Effector CD4-positive, alpha-beta T cell (primary cell): ENCODE measurements at places on chromosomes 2 and 18.

- no peak for DNase-seq
These were observed 170.3 kb upstream of the CXCR4 start for GRCh38 chr2:136288249-136288648.

GRCh38 chr2:44572196-44572900 lies 210.6 kb downstream of the CAMKMT start:
- no peak for DNase-seq

DNA sequence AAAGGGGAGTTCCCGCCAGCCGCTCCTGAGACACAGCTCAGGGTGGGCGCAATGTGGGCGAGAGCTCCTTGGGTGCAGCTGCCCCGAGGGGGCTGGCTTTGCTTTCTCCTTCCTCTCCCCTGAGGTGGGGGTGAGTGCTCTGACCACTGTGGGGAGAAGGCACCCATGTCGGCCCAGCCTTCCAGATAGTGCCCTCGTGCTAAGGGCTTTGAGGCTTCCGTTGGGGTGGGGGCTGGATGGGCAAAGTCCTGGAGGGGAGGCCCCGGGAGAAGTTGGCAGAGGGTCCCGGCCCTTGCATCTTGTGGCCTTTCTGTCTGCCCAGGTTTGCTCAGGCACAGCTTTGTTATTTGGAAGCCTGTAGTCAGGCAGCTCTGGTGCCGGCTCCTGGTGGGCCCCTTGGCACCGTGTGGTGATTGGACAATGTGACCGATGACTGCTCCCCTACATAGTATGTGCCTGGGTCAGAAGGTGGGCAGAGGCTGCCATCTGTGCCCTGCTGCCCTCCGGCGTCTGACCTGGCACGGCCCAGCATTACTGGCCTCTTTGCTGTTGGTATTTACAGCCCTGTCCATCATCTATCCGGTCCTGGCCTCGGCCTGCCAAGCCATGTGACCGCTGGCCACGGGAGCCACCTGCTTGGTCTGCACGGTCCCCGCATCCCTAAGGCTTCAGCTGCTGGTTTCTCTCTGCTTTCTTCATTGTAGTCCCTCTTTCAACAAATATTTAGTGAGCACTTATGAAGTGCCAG lies 50.8 kb downstream of the TWIST2 start:
- DNase-seq, result no peak

GRCh38 chr2:213122725-213123124 lies 28.7 kb downstream of the IKZF2 start:
- DNase-seq, result no peak

DNA sequence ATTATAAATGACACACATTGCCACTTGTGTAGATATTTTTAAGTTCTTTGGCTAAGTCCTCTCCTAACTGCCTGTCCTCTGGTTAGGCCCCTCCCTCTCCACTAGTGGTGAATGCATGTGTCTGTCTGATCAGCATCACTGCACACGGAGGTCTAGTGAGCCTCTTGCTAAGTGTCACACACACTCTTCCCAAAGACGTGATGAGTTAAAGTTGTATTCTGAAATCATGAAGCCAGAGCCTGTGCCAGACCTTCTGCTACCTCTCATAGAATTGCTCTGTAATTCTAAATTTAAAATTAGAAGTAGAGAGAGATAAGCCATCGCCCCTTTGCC lies 41.3 kb downstream of the RALB start:
- DNase-seq, result no peak

DNA sequence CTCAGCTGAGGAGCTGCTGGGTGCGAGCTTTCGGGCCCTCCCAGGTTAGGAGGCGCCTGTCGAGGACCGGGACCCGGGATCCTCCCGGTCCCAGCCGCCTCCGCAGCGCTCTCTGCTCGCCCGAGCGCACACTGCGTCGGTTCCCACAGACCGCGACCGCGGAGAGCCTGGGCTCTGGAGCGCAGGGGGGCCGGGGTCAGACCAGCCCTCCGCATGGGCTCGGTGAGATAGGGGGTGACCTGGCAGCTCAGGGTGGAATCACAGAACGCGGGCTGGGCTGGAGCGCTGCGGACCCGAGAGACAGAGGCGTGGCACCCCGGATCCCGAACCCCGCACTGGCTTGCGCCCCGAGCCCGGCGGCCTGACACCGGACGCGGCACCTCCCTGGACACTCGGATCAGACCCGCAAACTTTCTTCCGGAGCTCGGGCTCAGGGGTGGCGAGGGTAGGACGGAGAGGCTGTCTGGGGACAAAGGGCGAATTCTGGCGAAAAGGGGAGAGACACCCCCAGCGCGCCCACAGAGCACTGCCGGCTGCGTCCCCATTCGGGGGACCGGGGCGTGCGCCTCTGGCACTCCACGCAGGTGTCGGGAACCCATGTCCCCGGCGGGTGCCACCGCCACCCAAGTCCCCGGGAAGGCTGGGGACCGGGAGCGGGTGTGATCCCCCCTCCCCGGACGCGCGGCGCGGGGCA lies 612 bp downstream of the DIPK1C start:
- no peak for DNase-seq

DNA sequence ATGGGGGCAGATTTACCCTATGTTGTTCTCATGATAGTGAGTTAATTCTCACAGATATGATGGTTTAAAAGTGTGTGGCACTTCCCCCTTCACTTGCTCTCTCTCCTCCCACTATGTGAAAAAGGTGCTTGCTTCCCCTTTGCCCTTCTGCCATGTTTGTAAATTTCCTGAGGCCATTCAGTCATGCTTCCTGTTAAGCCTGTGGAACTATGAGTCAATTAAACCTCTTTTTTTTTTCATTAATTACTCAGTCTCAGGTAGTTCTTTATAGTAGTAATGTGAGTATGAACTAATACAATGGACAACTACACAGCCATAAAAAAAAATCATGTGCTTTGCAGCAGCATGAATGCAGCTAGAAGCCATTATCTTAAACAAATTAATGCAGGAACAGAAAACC lies 118.5 kb downstream of the CALCRL start:
- DNase-seq, result no peak

GRCh38 chr2:238121511-238122286 lies 16.8 kb upstream of the KLHL30 start:
- no peak for DNase-seq

DNA sequence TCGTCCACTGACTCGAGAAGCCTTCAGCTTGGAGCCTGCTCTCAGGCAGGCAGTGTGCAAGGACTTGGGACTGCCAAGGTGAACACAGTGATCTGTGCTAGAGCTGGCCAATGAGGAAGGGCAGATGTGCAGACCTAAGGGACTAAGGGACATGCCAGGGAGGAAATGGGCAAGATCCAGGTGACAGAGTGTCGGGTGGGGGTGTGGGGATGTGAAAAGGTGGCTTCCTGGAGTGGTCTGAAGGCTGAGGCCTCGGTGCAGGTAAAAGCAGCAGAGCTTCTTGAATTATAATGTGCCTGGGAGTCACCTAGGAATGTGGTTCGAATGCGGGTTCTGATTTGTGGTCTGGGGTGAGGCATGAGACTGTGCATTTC lies 42.0 kb downstream of the STEAP3 start:
- no peak for DNase-seq

DNA sequence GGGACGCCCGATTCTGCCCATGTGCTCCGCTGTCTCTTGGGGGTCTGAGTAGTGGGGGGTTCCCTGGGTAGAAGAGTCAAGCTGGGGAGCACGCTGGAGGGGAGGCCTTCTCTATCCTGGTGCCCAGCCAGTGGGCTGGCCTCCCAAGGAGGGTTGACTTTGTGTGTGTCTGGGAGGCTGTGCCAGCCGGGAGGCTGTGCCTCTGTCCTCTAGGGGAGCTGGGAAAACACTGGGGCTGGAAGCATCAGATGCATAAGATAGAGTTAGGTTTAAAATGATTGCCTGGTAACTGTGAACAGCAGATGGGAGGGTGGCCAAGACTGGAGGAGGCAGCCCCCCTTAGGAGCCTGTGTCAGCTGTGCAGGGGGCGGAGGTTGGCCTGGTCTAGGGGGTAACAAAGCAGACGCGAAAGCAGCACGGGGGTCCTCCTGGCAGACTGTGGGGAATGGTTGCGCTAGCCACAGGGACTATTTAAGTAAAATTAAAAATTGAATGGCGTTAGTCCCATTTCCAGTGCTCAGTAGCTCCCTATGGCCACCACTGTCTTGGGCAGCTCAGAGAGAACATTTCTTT lies 1.3 kb downstream of the ING5 start:
- no peak for DNase-seq

DNA sequence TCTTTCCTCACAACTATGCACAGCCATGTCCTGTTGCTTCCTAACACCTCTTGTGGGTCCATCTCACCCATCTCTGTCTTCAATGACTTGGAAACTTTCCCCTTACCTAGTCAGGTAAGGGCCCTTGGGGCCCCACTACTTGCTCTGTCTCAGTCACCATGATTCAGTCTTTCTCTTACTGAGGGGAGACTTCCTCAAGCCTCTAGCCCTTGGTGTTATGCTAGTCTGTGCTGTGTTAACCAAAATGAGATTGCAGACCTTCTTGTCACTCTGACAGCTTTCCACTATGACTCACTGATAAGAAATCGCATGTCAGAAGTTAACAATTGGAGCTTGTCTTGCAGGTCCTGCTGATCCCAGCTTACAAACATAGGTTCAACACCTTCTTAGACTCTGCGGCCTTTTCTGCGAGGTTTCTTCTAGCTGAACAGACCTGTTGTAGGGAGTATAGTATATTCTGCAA lies 65.3 kb downstream of the WDR75 start:
- no peak for DNase-seq

DNA sequence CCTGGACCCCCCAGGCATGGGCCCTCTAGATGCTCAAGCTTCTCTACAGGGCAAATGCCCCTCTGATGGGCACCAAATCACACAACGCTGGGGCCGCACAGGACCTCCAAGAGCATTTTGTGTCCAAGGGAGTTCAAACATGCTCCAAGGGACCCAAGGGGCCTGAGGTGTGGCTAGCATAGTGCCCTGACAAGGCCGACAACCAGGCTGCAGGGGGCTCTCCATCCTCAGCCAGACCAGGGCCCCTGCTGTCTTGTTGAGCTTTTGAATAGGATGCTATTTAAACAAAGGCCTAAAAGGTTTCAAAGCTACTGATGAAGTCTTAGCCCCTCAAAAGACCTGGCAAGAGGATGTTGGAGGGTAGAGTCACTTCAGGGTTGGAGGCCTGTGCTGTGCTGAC lies 33.1 kb downstream of the EN1 start:
- no peak for DNase-seq

DNA sequence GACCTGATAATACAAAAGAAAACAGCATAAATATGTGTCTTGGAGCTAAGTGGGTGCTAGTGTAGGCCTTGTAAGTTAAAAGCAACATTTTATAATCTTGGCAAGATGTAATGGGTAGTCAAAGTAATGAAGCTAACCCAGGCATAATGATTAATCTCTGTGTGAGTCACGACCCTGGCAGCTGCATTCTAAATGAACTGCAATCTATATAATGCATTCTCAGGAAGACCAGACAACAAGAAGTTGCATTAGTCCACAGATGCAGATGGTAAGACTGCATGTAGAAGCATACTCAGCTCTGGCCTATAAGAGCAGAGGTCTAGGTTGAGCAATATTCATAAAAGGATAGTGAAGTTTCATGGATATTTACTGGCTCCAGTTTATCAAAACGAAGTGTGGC lies 85.6 kb upstream of the ETAA1 start:
- DNase-seq, result no peak
